ENCODE measurements at places on chromosomes 13 and 19.

DNA sequence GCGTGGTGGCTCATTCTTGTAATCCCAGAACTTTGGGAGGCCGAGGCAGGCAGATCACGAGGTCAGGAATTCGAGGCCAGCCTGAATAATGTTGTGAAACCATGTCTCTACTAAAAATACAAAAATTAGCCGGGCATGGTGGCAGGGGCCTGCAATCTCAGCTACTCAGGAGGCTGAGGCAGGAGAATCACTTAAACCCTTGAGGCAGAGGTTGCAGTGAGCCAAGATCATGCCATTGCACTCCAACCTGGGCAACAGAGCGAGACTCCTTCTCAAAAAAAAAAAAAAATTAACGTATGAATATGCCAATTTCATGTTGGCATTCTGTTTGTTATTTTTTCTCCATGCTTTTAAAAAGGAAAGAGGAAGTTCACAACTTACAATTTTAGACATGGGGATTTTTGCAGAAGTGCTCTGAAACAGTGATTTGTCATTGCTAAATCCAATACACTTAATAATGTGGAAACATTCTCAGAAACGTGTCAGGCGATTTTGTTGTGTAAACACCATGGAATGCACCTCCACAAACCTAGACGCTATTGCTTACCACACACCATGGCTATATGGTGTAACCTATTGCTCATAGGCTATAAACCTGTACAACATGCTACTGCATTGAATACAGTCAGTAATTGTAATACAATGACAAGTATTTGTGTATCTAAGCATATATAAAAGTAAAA lies 115.9 kb upstream of the PCDH20 start:
- no peak for DNase-seq

- DNase-seq, result no peak
Measured at GRCh38 chr13:65555962-65556361, 1674.2 kb downstream of the PCDH9 start.

GRCh38 chr13:67549331-67549730 lies 319.2 kb upstream of the PCDH9 start:
- no peak for DNase-seq

DNA sequence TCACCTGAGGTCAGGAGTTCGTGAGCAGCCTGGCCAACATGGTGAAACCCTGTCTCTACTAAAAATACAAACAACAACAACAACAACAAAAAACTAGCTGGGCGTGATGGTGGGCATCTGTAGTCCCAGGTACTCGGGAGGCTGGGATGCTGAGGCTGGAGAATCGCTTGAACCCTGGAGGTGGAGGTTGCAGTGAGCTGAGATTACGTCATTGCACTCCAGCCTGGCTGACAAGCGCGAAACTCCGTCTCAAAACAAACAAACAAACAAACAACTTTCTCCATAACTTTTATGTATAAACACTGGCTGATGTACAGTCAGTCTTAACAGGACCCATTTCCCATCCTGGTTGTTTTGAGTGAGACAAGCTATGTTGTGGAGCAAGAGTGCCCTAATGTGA lies 5.8 kb upstream of the CYP4F8 start:
- no peak for DNase-seq

- no peak for DNase-seq
Measured at GRCh38 chr19:44551850-44552249, 22.4 kb upstream of the CEACAM20 start.

- no peak for DNase-seq
Measured at GRCh38 chr19:18685597-18686190, 2.2 kb downstream of the CRTC1 start.

- DNase-seq, result no peak
Measured at GRCh38 chr19:11191273-11191755, 6.0 kb downstream of the KANK2 start.

DNA sequence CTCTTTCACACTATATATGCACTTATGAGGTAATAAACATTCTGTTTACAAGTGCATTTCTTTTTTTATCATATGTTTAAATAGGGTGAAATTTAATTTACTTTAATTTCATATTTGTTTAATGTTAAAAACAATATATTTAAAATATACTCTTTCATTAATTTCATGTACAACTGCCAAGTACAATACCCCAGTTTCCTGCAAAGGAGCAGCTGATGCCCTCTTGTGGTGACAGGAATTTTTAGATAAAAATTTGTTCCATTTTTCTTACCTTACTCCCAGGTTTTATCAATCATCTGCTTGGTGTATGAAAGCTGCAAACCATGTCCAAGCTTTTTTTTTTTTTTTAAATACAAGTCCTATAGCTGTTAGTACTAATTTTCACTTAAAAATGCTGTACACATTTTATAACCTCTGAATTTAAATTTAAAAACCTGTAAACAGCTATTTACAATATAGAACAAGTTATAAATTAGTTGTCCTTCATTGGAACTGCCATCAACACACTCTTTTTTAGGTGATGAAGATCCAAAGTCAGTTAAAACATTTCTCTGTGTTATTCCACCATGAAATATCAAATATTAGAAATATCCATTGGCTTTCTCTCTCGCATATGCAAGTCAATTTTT lies 4.9 kb downstream of the PCDH20 start:
- DNase-seq, result peak; percentile 34

DNA sequence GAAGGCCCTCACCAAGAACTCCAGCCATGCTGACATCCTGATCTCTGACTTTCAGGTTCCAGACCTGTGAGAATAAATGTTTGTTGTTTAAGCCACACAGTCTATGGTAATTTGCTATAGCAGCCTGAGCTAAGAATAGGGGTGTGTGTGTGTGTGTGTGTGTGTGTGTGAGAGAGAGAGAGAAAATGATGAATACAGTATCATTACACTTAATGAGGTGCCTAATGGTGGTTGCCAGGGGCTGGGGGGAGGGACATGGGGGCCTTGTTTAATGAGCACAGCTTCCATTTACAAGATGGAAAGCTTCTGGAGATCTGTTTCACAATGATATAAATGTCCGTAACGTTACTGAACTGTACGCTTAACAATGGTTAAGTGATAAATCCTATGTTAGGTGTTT lies 53.8 kb upstream of the LATS2 start:
- DNase-seq, result no peak

Measured in hippocampal formation (tissue), 2 donors.